Transverse colon (tissue), 4 donors: ENCODE measurements at places on chromosomes 2 and 18. TPM values are rescaled to one million over a fixed set of nuclear protein-coding genes. Genes with fewer than 3 reads are reported as not detected.

DNA sequence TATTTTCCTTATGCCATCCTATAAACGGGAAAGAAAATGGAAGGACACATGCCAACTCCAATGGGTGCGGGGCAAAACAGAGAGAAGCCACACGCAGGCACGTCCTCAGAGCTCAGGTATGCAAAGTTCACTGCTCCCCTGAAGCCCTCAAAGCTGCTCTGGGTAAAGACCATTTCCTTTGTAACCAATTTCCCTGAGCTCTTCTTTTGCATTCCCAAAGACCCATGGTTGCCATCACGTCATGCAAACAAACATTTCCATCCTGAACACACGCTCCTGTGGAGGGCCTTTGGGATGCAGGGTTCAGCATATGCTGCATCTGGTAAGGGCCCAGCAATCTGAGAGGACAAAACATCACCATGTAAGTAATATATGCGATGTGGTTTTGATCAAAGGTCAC lies 69.4 kb downstream of the EMILIN2 start:
- H3K27me3 ChIP-seq: no peaks in the 10 kb centered on the region
- DNase-seq: no peak
- peaks cover 16% of the 10 kb centered on the region for H3K4me1 ChIP-seq
- H3K4me3 ChIP-seq: no peak overlapping the region
- H3K36me3 ChIP-seq: peaks cover 36% of the 10 kb centered on the region
- peak overlapping the region; percentile 51 for H3K27ac ChIP-seq

GRCh38 chr2:3277748-3278520 lies 99.7 kb downstream of the EIPR1 start:
- H3K27ac ChIP-seq: no peak overlapping the region
- no peaks in the 10 kb centered on the region for H3K4me1 ChIP-seq
- no peak for DNase-seq
- no peaks in the 10 kb centered on the region for H3K36me3 ChIP-seq

The MFSD2B gene
- total RNA-seq: not detected

GRCh38 chr18:22465859-22466457 lies 48.2 kb upstream of the CTAGE1 start:
- no peak overlapping the region for H3K4me3 ChIP-seq
- DNase-seq: no peak
- peak overlapping the region; percentile 43 for H3K27ac ChIP-seq
- no peaks in the 10 kb centered on the region for H3K36me3 ChIP-seq
- H3K4me1 ChIP-seq: peaks cover 8% of the 10 kb centered on the region
- H3K27me3 ChIP-seq: no peaks in the 10 kb centered on the region

The MC4R gene
- not detected for total RNA-seq

DNA sequence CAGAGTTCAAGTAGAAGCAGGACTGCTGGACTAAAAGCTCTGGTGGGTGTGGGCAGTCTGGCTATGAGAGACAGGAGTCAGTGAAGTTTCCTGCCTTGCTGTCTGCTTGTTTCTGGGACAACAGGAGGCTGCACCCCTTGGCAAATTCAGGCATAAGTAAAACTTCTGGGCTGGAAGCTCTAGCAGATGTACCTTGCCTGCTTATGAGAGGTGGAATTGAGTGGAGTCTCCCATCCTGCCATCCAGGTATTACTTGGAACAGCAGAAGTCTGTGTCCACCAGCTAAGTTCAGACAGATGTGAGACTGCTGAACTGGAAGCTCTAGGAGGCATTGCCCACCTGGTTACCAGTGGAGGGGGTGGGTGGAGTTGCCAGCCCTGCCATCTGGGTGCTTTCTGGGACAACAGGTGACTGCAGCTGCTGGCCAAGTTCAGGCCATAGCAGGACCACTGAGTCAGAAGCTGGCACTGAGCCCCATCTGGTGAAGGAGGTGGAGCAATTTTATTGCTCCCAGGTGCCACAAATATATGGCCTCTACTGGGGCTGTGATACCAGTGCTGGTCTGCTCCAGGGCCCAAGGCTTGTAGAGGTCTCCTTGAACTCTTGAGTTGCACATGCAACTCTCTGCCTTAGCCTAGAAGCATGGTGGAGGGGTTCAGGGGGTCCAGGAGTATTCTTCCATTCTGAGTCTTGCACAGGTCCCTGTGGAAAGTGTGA lies 199.4 kb upstream of the FN1 start:
- no peaks in the 10 kb centered on the region for H3K36me3 ChIP-seq
- H3K4me3 ChIP-seq: no peak overlapping the region
- no peaks in the 10 kb centered on the region for H3K27me3 ChIP-seq

DNA sequence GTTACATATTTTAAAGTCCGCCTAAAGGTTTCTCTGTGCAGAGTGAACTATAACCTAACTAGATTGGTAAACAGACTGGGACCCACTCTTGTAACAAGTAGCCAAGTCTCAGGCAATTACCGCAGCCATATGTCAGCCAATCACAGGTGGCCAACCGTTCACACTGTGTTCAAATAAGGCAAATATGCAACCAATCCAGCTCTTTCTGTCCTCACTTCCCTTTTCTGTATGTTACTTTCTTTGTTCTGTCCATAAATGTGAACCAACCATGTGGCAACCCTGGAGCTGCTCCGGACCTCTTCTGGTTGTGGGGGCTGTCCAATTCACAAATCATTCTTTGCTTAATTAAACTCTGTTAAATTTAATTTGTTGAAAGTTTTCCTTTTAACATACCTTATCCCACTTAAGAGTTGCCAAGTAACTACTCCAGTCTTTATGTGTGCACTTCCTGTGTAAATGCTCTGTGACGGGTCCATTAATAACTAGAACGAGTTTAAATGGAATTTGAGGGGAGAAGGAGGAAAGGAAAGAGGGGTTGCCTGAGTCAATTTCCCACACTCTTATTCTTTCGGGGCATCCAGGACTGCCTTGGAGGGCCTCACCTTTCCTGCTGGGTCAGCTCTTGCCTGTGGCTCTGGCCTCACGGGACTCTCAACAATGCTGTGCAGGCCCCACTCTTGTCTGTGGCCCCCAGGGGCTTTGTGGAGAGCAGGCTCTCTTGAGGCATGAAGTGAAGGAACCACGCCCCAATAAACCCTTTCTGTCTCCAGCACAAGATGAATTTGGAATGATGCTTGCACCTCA lies 6.6 kb upstream of the RPL37A start:
- H3K4me1 ChIP-seq: no peaks in the 10 kb centered on the region
- H3K27ac ChIP-seq: no peak overlapping the region
- no peak overlapping the region for H3K4me3 ChIP-seq

The C2orf81 gene
- 0.82 TPM for total RNA-seq

DNA sequence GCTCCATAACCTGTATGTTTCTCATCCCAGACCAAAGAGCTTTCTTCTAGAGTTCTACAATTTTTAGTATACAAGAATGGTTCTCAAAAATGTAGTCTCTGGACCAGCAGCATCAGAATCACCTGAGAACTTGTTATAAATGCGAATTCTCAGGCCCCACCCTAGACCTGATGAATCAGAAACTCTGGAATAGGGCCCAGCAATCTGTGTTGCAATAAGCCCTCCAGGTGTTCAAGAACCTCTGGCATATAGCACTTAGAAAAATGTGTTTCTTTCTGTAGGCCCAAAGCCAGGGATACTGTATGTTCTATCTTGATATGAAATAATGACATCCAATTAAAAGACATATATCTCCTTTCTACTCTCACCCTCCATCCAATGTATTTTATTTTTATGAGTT lies 10.4 kb downstream of the PAIP2B start:
- no peak for DNase-seq
- H3K4me3 ChIP-seq: no peak overlapping the region
- no peak overlapping the region for H3K27ac ChIP-seq
- H3K36me3 ChIP-seq: no peaks in the 10 kb centered on the region
- no peaks in the 10 kb centered on the region for H3K4me1 ChIP-seq
- H3K27me3 ChIP-seq: no peaks in the 10 kb centered on the region

The CAB39 gene
- total RNA-seq: 67.3 TPM

The AQP12B gene
- total RNA-seq: 1.5 TPM

DNA sequence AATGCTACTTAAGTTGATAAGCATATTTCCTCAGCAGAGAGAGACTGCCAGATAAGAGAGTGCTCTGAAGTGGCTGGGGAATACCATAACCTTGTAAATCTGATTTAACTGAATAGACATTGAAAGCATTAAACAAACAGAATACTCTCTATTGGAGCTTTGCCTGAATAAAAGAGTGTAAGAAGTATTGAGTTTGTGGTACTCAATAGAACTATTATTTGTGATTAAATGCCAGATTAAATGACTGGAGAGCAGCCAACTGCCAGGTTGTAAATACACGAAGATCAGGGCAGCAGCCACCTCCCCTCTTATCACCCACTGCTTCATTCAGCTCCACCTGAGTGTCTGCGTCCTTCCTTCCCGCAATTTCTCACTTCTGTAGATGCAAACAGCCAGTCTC lies 373.6 kb downstream of the DCDC2C start:
- no peak overlapping the region for H3K4me3 ChIP-seq
- no peak overlapping the region for H3K27ac ChIP-seq
- DNase-seq: no peak
- no peaks in the 10 kb centered on the region for H3K27me3 ChIP-seq

The LYPD1 gene
- total RNA-seq: 3.6 TPM

The CAPN14 gene
- total RNA-seq: not detected

The FAM237A gene
- not detected for total RNA-seq

DNA sequence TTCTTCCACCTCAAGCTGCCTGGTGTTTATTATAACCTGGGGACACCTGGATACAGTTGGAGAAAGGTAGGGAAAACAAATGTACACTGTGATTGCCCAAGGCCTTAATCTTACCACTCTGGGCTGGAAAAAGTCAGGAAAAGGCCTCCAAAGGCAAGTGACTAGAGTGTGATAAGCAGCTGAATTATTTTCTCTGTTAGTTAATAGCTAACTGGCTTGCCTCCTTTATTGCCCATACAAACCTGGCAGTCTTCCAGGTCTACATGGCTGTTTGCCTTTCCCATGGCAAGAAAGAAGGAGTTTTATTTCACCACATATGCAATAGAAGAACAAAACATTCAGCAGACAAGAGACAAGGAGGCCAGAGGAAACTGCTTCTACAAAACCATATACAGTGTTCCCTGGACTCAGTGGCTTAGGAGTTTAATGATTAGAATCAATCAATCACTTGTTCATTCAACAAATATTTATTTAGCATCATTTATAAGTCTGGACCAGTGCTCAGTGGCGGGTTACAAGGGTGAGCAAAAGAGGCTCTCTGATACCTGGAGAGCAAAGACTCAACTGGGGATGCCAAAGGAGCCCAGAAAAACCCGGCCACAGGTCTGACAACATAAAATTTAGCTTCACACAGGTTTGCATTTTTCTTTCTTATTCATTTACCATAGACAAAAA lies 27.5 kb upstream of the SUCLG1 start:
- peak overlapping the region; percentile 77 for H3K27ac ChIP-seq
- no peaks in the 10 kb centered on the region for H3K36me3 ChIP-seq
- peaks cover 19% of the 10 kb centered on the region for H3K4me1 ChIP-seq

- H3K27me3 ChIP-seq: no peaks in the 10 kb centered on the region
- H3K4me1 ChIP-seq: no peaks in the 10 kb centered on the region
- H3K36me3 ChIP-seq: no peaks in the 10 kb centered on the region
- no peak overlapping the region for H3K27ac ChIP-seq
- no peak for DNase-seq
- H3K4me3 ChIP-seq: no peak overlapping the region
These were observed 66.5 kb upstream of the CTNNA2 start for GRCh38 chr2:79446313-79446712.

The NR4A2 gene
- 4.4 TPM for total RNA-seq

DNA sequence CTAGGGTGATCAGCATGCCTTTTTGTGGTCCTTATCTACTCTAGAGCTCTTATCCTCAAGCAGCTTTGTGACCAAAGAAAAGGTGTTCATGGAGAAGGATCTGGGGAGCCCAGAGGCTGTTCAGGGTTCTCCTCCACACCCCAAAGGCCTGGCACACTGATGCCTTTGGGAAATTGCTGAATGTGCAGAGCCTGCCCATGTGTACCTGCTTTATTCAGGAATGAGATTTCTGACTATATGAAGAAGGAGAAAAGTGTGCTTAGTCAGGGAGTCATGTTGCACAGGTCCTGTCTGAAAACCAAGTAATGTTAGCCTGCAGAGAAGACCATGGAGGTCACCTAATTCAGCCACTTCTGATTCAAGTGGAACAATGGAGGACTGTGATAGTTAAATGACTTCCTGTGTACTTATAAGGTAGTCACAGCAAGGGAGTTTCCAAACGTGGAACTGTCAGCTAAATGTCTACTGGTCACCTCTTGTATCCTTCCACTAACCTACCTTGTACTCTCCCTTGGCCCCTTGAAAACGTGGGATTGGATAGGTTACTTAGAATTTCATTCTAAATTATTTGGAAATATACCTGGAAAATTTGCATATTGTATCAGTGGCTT lies 81.3 kb downstream of the LIMS1 start:
- no peak for DNase-seq
- H3K27me3 ChIP-seq: no peaks in the 10 kb centered on the region
- no peaks in the 10 kb centered on the region for H3K36me3 ChIP-seq
- H3K4me1 ChIP-seq: peaks cover 97% of the 10 kb centered on the region
- no peak overlapping the region for H3K4me3 ChIP-seq

The SPDYA gene
- 1.4 TPM for total RNA-seq

- no peak for DNase-seq
- no peak within 1 kb of the TSS for H3K4me3 ChIP-seq
- H3K27ac ChIP-seq: no peak within 1 kb of the TSS
- H3K4me1 ChIP-seq: no peaks in the 10 kb centered on the region
- no peaks in the 10 kb centered on the region for H3K36me3 ChIP-seq
These were observed at the start of gene ASB18 for GRCh38 chr2:236264256-236264655. ASB18 (minus strand) TSS chr2:236264406; CDS start chr2:236264345, 61 bp downstream.

- no peaks in the 10 kb centered on the region for H3K36me3 ChIP-seq
- no peak overlapping the region for H3K4me3 ChIP-seq
- H3K27me3 ChIP-seq: no peaks in the 10 kb centered on the region
- no peak for DNase-seq
These were observed 4.0 kb downstream of the NT5DC4 start for GRCh38 chr2:112724591-112725525.

- no peaks in the 10 kb centered on the region for H3K4me1 ChIP-seq
These were observed 47.5 kb downstream of the ADCY3 start for GRCh38 chr2:24872344-24873115.

- no peak for DNase-seq
- H3K36me3 ChIP-seq: no peaks in the 10 kb centered on the region
- no peak overlapping the region for H3K4me3 ChIP-seq
- H3K4me1 ChIP-seq: no peaks in the 10 kb centered on the region
- no peaks in the 10 kb centered on the region for H3K27me3 ChIP-seq
- no peak overlapping the region for H3K27ac ChIP-seq
These were observed 75.0 kb downstream of the CD226 start for GRCh38 chr18:69872661-69873060.

The G6PC2 gene
- 0.55 TPM for total RNA-seq

- no peaks in the 10 kb centered on the region for H3K27me3 ChIP-seq
- DNase-seq: no peak
- no peak overlapping the region for H3K4me3 ChIP-seq
- no peaks in the 10 kb centered on the region for H3K36me3 ChIP-seq
- no peak overlapping the region for H3K27ac ChIP-seq
These were observed 137.3 kb upstream of the NFATC1 start for GRCh38 chr18:79258447-79258846.

DNA sequence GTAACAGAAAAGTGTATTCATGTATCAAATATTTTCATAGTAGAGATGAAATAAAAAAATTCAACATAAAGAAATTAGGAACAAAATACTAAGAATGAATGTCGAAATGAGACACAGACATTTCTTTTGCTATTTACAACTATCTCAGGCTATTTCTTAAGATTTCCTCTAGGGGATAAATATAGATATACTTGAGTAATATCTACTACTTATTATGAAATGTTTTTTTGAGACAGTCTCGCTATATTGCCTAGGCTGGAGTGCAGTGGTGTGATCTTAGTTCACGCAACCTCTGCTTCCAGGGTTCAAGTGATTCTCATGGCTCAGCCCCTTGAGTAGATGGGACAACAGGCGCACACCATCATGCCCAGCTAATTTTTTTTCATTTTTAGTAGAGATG lies 326.1 kb downstream of the RNF144A start:
- no peaks in the 10 kb centered on the region for H3K27me3 ChIP-seq
- H3K4me3 ChIP-seq: no peak overlapping the region
- no peak overlapping the region for H3K27ac ChIP-seq

The PTPRN gene
- 2.6 TPM for total RNA-seq
